ENCODE measurements at places on chromosomes 2 and 18. TPM values are rescaled to one million over a fixed set of nuclear protein-coding genes. Genes with fewer than 3 reads are reported as not detected.

DNA sequence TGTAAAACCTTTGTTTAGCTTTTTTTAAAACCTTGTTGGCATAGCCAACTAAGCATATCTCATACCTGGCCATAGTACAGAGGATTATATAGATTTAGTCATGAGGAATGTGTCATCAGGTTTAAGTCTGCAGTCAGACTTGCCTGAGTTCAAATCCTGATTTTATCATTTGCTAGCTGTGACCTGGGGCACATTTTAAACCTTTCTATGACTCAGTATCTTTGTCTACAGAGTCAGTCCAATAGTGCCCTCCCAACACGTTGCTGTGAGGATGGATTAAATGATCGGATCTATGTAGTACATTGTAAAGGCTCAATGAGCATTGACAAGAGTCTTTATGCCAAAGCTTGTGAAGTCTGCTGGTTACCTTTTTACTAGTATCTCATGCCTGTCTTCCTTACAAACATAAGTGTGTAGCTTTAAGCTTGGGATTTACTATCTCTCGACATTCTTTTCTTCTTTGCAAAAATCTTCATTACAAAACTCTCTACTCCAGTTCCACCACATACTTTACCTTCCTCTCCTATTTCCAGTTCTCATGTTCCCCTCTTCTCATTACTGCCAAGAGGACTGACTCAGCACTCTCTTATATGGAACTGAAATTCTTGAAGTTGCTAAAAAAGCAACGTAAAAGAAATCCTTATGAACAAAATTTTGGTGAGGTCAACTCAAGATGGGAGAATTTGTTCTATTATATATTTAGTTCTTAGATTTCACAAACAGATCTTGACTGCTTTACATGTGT is 68.1 kb upstream of the RBMS1 start:
- no peak overlapping the region for H3K4me3 ChIP-seq
- DNase-seq, result no peak
- H3K27ac ChIP-seq, result no peak overlapping the region
- no peaks in the 10 kb centered on the region for H3K36me3 ChIP-seq
- no peaks in the 10 kb centered on the region for H3K4me1 ChIP-seq

GRCh38 chr2:174493549-174494331 is 6.9 kb upstream of the GPR155 start:
- peaks cover 61% of the 10 kb centered on the region for H3K4me1 ChIP-seq
- H3K36me3 ChIP-seq, result no peaks in the 10 kb centered on the region
- H3K27ac ChIP-seq, result peak overlapping the region; percentile 98
- H3K27me3 ChIP-seq, result peaks cover 7% of the 10 kb centered on the region
- H3K4me3 ChIP-seq, result peak overlapping the region; percentile 88

GRCh38 chr2:218734190-218734975 is 23.7 kb downstream of the TTLL4 start:
- H3K27ac ChIP-seq, result no peak overlapping the region
- H3K4me3 ChIP-seq, result no peak overlapping the region
- H3K27me3 ChIP-seq, result no peaks in the 10 kb centered on the region
- H3K36me3 ChIP-seq, result peaks cover 22% of the 10 kb centered on the region
- peaks cover 17% of the 10 kb centered on the region for H3K4me1 ChIP-seq

The TIMM21 gene
- polyA plus RNA-seq, result 28.3 TPM

The TET3 gene
- 1.2 TPM for polyA plus RNA-seq

- H3K36me3 ChIP-seq, result no peaks in the 10 kb centered on the region
- H3K27me3 ChIP-seq, result peaks cover 6% of the 10 kb centered on the region
- no peak overlapping the region for H3K4me3 ChIP-seq
- no peak overlapping the region for H3K27ac ChIP-seq
These were observed 155.3 kb downstream of the PRKCE start for GRCh38 chr2:45806563-45807358.

DNA sequence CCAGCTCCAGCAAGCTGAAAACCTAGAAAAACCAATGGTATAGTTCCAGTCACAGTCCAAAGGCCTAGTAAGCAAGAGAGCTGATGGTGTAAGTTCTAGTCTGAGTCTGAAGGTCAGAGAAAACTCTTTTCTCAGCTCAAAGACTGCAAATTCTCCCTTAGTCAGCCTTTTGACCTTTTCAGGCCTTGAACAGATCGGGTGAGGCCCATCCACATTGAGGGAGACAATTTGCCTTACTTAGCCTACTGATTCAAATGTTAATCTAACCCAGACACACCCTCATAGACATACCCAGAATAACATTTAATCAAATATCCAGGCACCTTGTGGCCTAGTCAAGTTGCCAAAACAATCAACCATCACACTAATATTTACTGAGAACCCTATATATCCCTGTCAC is 110.8 kb upstream of the KCNJ3 start:
- no peaks in the 10 kb centered on the region for H3K36me3 ChIP-seq
- DNase-seq, result no peak
- H3K4me3 ChIP-seq, result no peak overlapping the region
- H3K27me3 ChIP-seq, result peaks cover 3% of the 10 kb centered on the region
- H3K27ac ChIP-seq, result no peak overlapping the region
- no peaks in the 10 kb centered on the region for H3K4me1 ChIP-seq

DNA sequence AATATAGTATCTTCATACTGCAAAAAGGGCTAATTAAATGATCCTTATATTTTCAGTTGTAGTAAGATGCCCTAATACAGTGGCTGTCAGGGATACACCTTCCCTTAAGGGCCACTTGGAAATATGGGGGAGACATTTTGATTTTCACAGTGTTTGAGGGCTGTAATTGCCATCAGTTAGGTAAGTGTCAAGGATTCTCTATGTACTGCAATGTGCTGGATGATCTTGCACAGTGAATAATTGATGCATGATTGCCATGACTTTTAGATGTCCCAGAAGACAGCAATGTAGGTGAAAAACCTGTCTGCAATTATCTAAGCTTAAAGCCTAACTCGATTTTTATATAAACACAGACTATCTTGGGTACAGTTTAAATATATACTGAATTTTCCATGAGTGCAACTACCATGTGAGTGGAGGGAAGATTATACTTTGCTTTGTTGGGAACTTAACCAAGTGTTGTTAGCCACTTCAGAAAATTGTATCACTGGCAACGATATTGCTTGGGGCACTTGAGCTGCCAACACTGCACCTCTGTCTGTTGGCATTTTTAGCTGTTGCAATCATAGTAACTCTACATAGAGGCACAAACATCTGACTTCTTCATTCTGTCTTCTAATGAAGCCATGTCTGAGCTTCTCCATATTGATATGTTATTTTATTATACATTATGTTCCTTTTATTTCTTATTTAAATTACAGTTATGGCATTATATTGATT is 45.2 kb downstream of the MAIP1 start:
- no peak for DNase-seq
- H3K4me1 ChIP-seq, result no peaks in the 10 kb centered on the region
- H3K27ac ChIP-seq, result no peak overlapping the region
- H3K36me3 ChIP-seq, result no peaks in the 10 kb centered on the region

The EGR4 gene
- polyA plus RNA-seq, result not detected

- H3K36me3 ChIP-seq, result no peaks in the 10 kb centered on the region
- DNase-seq, result no peak
- no peaks in the 10 kb centered on the region for H3K4me1 ChIP-seq
- H3K27me3 ChIP-seq, result no peaks in the 10 kb centered on the region
These were observed 375.8 kb upstream of the NXPH2 start for GRCh38 chr2:139155991-139156390.

DNA sequence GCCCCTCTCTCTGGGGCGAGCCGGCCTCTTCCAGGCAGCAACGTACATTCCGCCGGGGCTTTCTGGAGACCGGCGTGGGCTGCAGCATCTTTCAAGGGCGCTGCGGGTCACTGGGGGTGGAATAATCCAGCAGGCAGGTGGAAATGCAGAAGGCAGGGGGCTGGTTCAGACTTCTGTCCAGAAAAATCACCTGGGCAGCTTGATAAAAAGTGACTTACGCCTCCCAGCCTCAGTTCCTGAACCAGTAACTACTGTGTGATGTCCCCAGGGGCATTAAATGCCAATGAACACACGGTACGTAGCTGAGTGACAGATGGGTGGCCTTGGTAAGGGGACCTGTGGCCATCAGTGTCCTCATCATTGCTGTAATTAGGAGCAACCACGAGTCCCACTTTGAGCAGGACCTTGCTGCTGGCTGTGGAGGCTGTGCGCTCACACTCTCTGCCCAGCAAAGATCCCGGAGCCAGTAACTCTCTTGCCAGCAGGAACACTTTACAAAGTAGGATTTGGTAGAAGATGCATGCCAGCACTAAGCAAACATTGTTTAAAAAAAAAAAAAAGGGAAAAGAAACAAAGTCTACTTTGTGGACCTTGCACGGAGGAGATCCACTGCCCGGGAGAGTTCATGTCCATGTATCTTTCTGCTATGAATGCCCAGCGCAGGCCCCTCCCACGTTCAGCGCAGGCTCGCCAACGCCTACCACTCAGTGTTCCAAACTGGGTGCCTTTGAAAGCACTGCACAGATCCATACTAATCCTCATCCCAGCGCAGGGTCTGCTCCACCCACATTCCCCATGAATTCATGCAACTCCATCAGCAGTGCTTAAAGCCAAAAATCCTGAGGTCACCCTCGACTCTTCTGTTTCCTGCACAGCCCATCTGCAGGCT is 177.3 kb downstream of the HDAC4 start:
- peaks cover 1% of the 10 kb centered on the region for H3K27me3 ChIP-seq
- no peak for DNase-seq
- peak overlapping the region; percentile 61 for H3K27ac ChIP-seq
- H3K4me1 ChIP-seq, result peaks cover 89% of the 10 kb centered on the region
- H3K4me3 ChIP-seq, result no peak overlapping the region

DNA sequence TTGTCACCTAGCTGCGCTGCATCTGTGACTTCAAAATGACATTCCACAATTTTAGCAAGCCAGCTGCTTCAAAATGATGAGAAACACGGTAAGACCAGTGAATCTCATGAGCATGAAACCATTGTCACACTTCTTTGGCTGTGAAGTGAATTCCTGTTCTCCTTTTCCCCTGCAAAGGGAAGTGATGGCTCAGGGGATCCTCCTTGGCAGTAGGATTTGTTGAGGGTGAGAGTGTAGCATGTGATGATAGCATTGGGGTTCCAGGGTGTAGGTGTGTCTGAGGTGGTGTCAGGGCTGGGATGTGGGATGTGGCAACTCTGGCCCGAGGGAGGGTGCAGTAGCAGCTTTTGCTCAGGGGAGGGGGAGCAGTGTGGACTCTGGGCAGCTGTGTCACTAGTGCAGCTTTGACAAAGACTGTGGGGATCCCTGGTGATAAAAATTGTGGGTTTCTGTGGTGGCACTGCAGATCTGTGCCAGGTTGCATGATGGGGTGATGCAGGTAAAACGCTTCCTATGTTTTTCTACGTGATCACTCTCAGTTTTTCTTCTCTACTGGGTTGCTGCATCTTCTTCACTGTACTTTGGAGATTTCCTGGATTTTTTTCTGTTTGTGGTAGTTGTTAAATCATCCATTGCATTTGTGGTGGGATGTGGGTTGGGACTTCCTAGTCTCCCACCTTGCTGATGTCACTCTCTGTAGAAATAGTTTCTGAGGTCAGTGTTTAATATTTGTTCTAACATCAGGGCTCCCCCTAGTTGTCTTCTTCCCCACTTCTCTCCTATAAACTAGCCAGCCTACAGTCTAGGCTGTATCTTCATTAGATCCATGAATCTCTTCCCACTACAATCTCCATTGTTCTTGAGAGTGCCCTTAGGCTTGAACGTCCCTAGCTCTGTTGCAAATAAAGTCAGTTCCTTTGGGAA is 107.0 kb downstream of the ACTR3 start:
- no peaks in the 10 kb centered on the region for H3K27me3 ChIP-seq
- no peak for DNase-seq
- H3K36me3 ChIP-seq, result peaks cover 12% of the 10 kb centered on the region

DNA sequence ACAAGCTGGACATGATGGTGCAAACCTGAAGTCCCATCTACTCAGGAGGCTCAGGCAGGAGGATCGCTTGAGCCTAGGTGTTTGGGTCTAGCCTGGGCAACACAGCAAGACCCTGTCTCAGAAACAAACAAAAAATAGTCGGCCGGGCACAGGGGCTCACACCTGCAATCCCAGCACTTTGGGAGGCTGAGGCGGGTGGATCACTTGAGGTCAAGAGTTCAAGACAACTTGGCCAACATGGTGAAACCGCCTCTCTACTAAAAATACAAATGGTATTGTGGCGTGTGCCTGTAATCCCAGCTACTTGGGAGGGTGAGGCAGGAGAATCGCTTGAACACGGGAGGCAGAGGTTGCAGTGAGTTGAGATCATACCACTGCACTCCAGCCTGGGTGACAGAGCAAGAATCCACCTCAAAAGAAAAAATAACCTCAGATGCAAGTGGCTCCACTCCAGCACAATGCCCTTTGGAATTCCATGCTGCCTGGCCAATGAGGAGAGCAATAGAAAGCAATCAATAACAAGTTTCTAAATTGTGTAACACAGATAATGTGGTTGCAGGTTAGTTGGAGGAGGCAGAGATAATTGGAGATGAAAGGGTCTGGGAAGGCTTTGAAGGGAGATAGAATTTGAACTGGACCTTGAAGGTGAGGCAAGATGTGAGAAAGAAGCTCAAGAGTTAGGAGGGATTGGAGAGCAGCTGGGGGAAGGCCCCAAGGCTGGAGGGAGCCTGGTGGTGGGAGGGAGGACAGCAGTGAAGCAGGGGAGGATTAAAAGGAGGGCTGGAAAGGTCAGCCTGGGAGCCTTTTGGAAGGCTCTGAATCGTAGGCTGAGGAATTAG is 6.0 kb downstream of the TTC31 start:
- no peak for DNase-seq
- no peaks in the 10 kb centered on the region for H3K27me3 ChIP-seq

The STPG4 gene
- polyA plus RNA-seq, result not detected

- DNase-seq, result no peak
- no peak overlapping the region for H3K27ac ChIP-seq
- H3K4me1 ChIP-seq, result no peaks in the 10 kb centered on the region
These were observed 8.2 kb upstream of the MAP4K4 start for GRCh38 chr2:101689114-101689825.

DNA sequence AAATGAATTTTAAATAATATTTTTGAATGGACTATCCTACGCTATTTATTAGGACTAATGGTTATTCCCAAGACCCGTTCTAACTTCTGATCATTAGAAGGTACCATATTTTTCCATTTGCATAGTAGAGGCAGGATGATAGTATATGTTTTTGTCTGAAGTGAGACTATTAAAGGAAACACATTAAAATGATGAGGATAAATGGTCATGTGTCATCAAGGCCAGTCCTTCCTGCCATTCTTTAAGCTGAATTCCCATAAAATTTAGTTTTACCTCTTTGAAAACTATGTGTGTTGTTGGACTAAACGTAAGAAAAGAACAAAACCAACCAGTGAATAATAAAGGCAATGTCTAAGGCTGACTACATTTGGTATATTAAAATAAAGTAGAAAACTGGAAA is 121.8 kb downstream of the SLC8A1 start:
- H3K27me3 ChIP-seq, result no peaks in the 10 kb centered on the region
- no peaks in the 10 kb centered on the region for H3K4me1 ChIP-seq
- no peak for DNase-seq
- H3K36me3 ChIP-seq, result no peaks in the 10 kb centered on the region

- peaks cover 6% of the 10 kb centered on the region for H3K27me3 ChIP-seq
- no peaks in the 10 kb centered on the region for H3K36me3 ChIP-seq
- H3K4me1 ChIP-seq, result no peaks in the 10 kb centered on the region
- no peak for DNase-seq
These were observed 211.4 kb downstream of the EPHA4 start for GRCh38 chr2:221360742-221361141.

- H3K4me3 ChIP-seq, result no peak overlapping the region
- no peak for DNase-seq
- no peaks in the 10 kb centered on the region for H3K36me3 ChIP-seq
- peaks cover 15% of the 10 kb centered on the region for H3K27me3 ChIP-seq
- peaks cover 8% of the 10 kb centered on the region for H3K4me1 ChIP-seq
- H3K27ac ChIP-seq, result no peak overlapping the region
These were observed 125.9 kb downstream of the BCL2L11 start for GRCh38 chr2:111246620-111247061.

Measured in immature natural killer cell (primary cell).